ENCODE measurements at places on chromosomes 7 and 10.

DNA sequence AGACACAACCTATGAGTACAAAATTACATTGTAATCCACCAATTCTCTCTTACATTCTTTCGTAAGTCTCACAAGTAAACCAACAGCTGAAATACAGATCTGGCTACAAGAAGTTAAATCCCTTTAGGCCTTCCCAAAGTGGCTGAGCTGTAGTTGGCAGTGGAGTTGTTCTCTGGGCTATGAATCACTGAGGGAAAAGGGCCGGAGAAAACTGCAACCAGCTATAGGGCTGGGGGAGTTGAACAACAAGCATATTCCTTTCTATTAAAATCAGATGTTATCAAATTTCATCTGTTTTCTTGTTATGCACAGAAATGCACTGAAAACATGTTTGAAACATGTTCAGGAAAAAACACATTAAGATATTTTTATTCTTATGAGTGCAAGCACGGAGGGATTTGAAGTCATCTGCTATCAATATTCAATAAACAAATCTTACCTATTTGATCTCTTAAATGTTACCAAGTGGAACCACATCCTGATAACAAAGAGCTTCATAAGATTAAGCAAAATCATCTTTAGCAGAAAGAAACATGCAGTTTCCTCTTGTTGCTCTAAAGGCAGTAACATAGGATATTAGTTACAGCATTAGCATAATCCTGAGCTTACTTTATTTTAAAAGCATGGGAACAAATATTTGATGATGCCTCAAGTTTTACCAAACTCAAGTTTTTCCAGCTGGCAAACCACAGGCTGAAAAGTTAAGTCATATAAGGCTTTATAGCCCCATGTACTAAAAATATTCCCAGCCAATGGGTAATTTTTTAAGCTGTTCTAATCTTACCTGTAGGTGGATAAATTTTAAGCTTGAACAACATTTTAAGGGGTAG is 212.7 kb downstream of the TAX1BP1 start:
- DNase-seq, result no peak

DNA sequence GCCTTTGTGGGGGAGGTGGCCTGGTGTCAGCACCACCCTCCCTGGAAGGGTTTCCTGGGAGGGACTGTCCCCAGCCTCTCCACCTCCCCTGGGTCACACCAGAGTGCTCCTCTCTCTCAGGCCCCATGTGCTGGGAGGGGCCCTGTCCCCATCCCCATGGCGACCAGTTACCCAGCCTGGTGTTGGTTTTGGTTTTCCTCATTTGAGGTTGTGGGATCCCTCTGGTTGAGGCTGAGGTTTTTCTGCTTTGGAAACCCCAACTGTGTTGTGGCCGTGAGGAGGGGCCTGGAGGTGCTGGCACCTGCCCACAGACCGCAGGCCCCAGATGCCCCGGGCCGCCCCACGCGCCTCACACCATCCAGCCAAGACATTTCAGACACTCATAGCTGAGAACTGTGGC is 106.3 kb downstream of the GRK5 start:
- no peak for DNase-seq

DNA sequence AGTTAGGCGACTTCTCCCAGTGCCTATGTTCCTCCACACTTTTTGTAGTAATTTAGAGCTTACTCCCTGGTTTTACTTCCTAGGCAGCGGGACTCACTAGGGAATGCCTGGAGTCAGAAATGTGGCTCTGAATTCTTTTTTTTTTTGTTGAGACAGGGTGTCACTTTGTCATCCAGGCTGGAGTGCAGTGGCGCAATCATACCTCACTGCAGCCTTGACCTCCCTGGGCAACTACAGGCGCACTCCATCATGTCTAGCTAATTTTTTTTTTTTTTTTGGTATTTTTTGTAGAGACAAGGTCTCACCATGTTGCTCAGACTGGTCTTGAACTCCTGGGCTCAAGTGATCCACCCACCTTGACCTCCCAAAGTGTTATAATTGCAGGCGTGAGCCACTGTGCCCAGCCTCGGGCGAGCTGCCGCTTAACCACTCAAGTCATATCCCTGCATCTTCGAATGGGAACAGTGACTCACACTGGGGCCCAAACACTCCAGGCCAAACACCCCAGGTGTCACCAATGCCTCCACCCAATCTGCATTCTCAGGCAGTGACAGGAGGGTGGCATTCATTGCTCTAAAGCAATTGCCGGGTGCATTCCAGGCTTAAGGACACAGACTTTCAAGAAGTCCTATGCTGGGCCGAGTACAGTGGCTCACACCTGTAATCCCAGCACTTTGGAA is 19.6 kb downstream of the RGS10 start:
- no peak for DNase-seq

DNA sequence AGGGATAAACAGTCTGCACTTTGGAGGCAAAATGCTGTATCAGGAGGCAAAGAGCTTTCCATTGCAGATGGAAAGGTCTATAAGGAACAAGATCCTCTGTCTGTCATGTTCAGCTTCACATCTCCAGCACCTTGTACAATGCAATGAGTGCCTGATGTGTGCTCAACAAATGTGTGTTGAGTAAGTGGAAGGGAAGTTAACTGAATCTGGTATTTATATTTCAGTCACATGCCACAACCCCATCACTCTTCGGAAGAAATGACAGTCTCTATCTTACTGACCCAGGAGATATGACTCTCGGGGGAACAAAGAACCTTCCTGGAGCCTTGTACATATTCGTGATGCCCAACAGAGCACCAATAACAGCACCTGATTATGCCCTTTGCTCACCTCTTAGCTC is 20.0 kb upstream of the DNAJC1 start:
- DNase-seq, result no peak

DNA sequence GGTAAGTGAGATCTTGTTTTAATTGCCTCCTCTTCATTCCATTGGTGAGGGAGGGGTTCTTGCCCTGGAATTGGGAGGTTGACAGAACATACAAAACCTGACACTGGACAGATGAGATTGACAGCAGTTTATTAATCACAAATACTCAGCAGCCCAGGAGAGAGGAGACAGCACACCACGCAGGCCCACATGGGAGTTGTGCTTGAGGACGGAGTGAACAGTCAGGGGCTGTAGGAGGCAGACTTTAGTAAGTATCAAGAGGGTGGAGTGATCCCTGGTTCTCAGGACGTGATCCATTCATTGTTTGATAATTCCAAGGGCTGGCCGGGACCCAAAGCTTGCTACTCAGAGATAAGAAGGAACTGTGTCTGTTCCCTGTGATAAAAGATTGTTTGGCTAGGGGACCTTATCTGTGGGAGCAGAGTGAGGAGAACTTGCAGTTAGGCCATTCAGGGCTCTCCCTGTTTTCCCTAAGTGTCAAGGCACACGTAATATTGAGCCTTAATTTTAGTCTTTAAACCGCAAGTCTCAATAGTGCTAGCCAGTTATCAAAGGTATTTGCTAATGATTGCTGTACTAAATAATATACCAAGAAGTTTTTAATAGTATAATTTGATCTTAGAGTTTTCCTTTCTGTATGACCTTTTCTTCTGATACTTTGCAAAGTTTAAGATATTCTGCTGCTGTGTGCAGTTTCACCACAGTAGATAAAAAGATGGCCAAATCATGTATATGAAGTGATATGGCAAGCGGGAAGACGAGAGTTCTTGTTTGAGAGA is 14.5 kb downstream of the CAPZA2 start:
- no peak for DNase-seq

DNA sequence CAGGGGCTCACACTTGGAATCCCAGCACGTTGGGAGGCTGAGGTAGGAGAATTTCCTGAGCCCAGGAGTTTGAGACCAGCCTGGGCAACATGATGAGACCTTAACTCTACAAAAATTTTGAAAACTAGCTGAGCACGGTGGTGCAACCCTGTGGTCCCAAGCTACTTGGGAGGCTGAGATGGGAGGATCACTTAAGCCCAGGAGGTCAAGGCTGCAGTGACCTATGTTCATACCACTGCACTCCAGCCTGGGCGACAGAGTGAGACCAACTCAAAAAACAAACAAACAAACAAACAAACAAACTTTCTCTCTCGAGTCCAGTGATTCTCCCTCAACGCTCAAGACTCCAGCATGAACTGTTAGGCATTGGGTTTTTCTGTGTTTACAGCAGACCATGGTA is 2.0 kb upstream of the TYSND1 start:
- DNase-seq, result no peak

GRCh38 chr7:135709508-135709907 is 18.5 kb downstream of the SLC13A4 start:
- no peak for DNase-seq

GRCh38 chr10:29815572-29815971 is 180.8 kb upstream of the SVIL start:
- DNase-seq, result no peak

DNA sequence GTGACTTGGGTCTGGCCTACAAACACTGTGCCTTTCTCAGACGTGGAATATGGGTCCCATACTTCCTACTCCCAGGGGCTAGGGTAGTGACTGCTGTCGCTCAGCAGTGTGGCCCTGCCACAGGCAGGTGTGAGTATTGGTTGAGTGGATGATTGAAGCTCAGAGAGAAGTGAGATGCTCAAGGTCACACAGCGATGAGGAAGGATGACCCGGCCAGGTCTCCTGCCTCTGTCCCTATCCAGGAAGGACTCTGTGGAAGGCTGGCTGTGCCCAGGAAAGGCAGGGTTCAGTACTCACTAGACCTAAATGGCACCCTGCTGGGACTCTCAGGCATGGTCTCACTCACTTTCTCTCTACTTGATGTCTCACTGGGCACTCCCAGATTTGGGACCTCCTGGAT is 2.8 kb downstream of the PRF1 start:
- DNase-seq, result no peak

DNA sequence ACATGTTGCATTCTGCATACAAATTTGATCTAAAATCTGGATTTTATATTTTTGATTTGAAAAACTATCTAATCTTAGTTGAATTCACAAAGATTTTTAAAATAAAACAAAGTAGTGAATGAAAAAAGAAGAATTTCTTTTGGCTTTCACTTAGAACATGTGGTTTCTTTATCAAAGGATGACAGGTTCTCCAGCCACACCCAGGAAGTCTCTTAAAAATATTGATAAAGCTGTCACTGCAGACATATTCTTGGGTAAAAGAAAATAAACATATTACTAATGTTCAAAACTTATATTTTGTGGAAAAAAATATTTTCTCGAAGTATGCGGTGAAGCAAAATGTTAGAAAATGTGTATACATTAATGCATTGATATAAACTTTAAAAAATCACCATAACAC is 44.3 kb downstream of the ARL4A start:
- DNase-seq, result no peak

DNA sequence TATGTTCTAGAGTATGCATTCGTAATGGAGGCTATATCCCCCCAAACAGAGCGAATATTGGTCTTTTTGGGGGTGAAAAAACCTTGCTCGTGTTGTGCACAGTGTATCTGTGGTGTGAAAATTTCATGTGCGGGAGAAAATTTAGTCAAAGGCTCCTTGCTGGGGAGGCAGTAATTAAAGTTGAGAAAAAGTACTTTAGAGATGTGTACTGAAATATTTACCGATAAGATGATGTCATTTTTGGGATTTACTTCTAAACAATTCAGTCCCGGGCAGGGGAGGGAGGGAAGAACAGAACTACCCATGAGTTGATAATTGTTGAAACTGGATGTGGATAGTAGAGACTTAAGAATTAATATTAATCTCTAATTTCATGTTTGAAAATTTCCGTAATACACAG is 9.3 kb downstream of the RBM17 start:
- no peak for DNase-seq
